NCI-H345 (cell line): ENCODE measurements at places on chromosomes 6 and 20.

DNA sequence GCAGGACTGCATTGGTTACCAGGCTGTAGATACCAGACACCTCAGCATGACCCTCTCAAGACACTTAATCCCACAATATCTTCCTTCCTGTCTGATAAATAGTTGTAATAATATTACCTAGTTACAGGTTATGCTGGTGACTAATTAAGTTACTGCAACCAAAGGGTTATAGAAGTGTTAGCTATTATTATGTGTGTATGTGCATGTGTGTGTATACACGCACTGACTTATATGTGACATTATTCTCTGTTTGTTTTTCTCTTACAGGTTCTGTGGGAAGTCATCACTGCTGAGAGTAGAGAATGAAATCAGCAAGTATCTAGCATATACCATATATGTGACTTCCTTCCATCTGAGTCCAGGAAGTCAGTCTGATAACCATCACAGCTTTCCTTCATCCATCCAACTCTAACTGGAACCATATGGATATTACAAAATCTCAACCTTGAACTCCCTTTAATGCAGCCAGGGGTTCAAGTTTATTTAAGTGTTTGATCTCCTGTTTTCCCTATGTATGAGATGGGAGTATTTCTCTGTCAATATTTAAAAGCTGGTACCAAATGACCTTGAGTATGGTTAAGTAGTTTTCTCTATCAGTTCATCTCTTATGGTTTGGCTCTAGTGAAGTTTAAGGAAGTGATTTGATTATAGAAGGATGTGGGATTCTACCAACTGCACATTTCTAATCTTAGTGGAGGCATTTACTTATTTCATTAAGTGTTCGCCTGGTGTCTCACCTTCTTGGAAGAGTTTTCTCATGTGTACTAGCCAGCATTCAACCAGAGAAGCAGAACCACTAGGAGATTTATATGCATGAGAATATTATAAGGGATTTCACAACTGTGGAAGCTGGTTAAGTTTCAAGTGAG lies 313.2 kb downstream of the HIVEP2 start:
- no peak for DNase-seq

DNA sequence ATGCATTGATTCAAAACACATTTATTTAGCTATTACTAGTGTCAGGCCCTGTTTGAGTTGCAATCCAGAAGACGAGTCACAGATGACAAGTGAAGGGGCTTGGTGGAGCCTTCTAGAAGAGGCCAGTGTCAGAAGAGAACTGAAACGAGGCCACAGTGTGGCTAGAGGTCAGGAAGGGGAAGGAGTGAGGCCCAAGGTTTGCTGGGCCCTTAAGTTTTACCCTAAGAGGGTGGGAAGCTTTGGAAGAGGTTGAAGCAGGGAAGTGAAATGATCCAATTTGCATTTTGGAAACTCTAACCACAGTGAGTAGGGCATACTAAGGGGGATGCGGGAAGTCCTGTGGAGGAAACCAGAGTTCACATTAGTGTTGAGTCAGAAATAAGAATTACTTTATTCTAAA lies 25.0 kb downstream of the TTK start:
- DNase-seq: no peak

DNA sequence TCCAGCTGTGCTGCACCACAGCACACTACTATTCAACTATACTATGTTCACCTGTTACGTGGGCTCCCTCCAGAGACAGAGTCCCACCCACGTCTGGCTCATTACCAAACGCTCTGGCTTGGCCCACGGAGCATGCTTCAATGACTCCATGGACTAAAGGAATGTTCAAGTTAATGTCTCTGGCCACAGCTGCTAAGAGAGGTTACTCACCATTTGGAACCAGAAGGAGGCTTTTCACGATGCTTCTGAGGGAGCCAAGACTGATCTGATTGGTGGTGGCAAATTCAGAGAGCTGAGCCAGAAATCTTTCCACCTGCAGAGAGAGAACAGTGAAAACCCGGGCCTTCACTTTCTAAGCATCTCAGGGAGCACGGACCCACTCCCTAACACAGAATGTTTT lies 15.6 kb downstream of the COMMD7 start:
- no peak for DNase-seq

GRCh38 chr6:45924763-45925342 lies 90.8 kb downstream of the CLIC5 start:
- no peak for DNase-seq

DNA sequence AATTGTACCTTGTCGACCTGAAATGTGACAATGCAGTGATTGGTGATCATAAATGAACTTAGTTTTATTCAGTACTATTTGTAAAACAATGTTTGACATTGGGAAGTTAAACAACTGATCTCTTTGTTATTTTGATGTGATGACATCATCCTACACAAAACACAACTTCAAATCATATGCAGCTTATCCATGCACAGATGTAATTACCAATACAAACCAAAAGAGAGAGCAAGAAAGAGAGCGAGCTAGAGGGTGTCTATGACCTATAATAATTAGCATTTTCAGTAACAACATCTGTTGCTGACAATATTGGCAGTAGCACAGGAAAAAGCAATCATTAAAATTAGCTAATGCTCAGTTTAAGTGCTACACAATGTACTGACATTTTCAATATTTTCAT lies 320.9 kb downstream of the UTRN start:
- no peak for DNase-seq

- peak; percentile 30 for DNase-seq
Measured at GRCh38 chr20:48189181-48189580, 403.9 kb upstream of the SULF2 start.

- no peak for DNase-seq
Measured at GRCh38 chr6:107237992-107238660, 122.8 kb upstream of the BEND3 start.

GRCh38 chr6:37049758-37050044 lies 44.2 kb downstream of the FGD2 start:
- no peak for DNase-seq

GRCh38 chr20:56574531-56575142 lies 41.6 kb downstream of the FAM209B start:
- DNase-seq: no peak

- no peak for DNase-seq
Measured at GRCh38 chr20:2826655-2827054, 10.5 kb downstream of the TMEM239 start.

GRCh38 chr6:71454056-71454455 lies 165.4 kb downstream of the OGFRL1 start:
- no peak for DNase-seq

DNA sequence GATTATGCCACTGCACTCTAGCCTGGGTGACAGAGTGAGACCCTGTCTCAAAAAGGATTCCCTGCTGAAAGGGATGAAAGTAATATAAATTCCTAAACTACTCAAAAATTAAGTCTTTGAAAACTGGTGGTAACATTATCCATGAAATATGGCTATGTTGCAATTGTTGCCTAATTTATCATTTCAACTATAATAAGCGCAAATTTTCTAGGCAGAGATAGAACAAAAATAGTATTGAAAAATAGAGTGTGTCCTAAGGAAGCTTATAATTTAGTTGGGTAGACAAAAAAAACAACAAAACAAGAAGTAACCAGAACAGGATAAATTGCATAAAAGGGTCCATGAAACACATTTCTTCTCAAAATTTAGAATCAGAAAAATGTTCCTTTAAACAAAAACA lies 68.0 kb downstream of the FKBP5 start:
- DNase-seq: no peak

- DNase-seq: no peak
Measured at GRCh38 chr20:35773154-35773751, 1.4 kb downstream of the PHF20 start.

- peak; percentile 36 for DNase-seq
Measured at GRCh38 chr20:38073307-38074071, 39.9 kb downstream of the RPRD1B start.

- DNase-seq: no peak
Measured at GRCh38 chr6:119557239-119557638, 207.7 kb upstream of the MAN1A1 start.

- DNase-seq: no peak
Measured at GRCh38 chr6:112929641-112930040, 582.5 kb downstream of the RFPL4B start.

DNA sequence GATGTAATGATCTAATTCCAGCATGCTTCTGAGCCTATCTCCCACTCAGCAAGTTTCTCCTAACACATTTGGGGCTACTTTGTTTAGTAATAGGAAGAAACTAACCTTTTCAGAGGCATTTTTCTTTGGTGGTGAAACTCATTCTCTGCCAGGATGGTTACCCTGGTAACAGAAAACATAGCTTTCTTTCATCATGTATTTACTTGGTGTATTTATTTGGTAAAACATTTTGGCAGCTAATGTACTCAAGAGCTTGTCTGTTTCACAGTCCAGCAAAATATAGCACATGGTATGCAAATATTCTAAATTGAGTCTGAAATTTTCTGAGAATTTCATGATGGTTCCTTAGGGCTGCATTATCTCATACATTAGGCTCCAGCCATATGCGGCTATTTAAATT lies 100.0 kb downstream of the SLC35B3 start:
- no peak for DNase-seq

DNA sequence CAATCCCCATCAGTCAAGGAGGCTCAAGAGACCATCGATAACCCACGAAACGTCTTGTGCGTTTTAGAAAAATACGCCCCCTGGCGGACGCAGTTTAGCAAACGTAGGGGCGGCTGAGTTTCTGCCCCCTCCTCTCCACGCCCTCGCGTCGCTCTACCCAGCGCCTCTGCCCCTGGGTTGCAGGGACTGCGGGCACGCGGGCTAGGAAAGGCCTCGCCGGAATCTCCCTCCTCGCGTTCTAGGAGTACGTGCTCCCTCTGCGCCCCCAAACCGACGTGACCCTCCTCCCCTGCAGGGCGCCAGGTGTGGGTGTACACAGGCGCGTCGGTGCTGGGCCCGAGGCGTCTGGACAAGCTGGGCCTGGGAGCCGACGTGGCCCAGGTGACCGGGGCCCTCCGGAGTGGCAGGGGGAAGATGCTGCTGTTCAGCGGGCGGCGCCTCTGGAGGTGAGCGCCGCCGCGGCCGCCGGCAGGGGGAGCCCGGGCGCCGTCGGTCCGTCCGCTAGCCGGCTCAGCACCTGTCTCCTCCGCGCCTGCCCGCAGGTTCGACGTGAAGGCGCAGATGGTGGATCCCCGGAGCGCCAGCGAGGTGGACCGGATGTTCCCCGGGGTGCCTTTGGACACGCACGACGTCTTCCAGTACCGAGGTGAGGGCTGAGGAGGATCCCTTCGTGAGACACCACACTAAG lies 5.3 kb downstream of the MMP9 start:
- DNase-seq: peak; percentile 89

GRCh38 chr20:15362849-15363248 lies 1025.4 kb upstream of the FLRT3 start:
- peak; percentile 55 for DNase-seq

DNA sequence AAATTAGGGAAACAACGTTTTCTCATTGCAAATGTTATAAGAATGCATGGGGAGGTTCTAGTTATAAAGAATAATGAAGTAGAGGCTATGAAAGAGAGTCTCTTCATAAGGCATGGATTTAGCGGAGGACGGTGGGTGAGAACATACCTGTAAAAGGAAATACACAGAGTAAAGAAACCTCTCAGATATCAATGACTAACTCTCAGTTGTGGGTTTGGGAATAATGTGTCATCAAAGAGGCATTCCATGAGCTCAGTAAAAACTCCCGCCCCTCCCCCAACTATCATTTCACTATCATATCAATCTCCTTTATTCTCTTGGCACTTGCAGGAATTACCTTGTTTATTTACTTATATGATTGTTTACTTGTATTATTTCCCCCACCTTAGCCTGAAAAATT lies 695.4 kb downstream of the PTPRT start:
- no peak for DNase-seq

- DNase-seq: no peak
Measured at GRCh38 chr6:133590196-133590595, 298.7 kb upstream of the TCF21 start.

- no peak for DNase-seq
Measured at GRCh38 chr20:60056407-60057122, 98.3 kb downstream of the CDH26 start.

DNA sequence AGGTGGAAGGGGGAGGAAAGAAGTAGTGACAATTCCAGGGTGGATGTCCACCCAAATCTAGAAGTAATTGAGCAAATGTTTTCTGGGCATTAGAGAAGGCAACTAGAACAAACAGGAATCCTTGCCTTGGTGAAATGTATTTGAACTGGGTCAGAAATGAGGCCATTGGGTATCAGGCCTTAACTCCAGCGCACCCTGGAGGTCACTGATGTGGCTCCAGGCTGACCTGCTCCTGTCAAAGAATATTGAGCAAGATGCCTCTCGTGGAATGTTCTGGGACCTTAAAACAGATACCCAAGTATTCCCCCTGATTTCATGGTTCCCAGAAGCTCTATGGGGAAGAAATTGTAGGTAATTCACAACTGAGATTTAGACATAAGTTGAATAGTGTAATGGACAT lies 6.9 kb downstream of the HLA-DPB1 start:
- no peak for DNase-seq

- no peak for DNase-seq
Measured at GRCh38 chr20:43699941-43700565, 26.7 kb downstream of the GTSF1L start.

DNA sequence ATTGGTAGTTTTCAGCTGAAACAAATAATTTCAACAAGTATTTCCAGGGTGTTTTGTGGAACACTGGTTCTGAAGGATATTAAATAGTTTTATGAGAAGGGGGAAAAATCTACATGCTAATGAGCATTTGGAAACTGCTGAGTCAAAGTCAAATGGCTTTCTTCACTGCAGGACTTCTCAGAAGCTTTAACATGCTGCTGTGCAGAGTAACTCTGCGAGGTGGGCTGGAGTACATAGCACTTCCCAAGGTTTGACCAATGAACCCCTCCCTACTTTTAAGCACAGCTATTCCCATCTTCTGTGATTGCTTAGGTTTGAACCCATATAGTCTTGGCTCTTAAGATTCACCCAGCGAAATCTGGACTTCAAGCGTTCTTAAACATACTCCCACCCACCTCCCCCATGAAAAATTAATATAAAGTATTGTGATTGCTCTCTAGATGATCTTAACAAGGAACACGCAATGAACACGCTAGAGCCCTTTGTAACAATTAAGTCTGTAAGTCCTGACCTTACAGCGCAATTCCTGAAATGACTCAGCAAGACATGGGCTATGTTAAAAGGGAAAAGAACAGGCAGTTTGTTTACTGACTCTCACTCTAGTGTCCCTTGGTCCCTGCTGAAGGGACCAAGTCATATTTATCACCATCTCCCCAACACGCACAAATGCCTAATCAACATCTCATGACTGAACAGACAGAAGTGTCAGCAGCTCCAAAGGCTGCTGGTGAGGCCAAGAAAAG lies 105.2 kb downstream of the NFATC2 start:
- DNase-seq: no peak

GRCh38 chr6:140956571-140957369 lies 1176.0 kb upstream of the GJE1 start:
- peak; percentile 94 for DNase-seq
